ENCODE measurements at places on chromosomes 6 and 20. TPM values are rescaled to one million over a fixed set of nuclear protein-coding genes. Genes with fewer than 3 reads are reported as not detected.

The RAMACL gene
- 0.11 TPM for total RNA-seq

The OR14J1 gene
- total RNA-seq = not detected

The HLA-G gene
- not detected for total RNA-seq

The PMEPA1 gene
- 361 TPM for total RNA-seq

The CHRNA4 gene
- 0.38 TPM for total RNA-seq

The NAPB gene
- total RNA-seq = 3.3 TPM

The SLC17A4 gene
- total RNA-seq = not detected

The CLPSL2 gene
- 1.0 TPM for total RNA-seq

The PRPH2 gene
- total RNA-seq = not detected

The CCN6 gene
- total RNA-seq = not detected

The CASS4 gene
- not detected for total RNA-seq

The SLC17A1 gene
- total RNA-seq = 0.16 TPM

The TFAP2C gene
- 13.4 TPM for total RNA-seq

The DAAM2 gene
- total RNA-seq = 0.04 TPM

The GJA10 gene
- not detected for total RNA-seq

The HLA-DQB2 gene
- not detected for total RNA-seq

The MTFR2 gene
- 12.0 TPM for total RNA-seq

The MYCT1 gene
- total RNA-seq = not detected

Data from A549 treated with Mapracorat at 1 μM for 4 hours (cell line).